Pericardium fibroblast (primary cell): ENCODE measurements at places on chromosomes 3 and 15. TPM values are rescaled to one million over a fixed set of nuclear protein-coding genes. Genes with fewer than 3 reads are reported as not detected.

The MUC20 gene
- 0.26 TPM in 1 of 2 replicates, not detected in the other for total RNA-seq

The ITIH1 gene
- not detected in 2 replicates for total RNA-seq

The EDEM1 gene
- 21.2 and 26.9 TPM in 2 replicates for total RNA-seq

The EBLN2 gene
- 1.3 and 2.3 TPM in 2 replicates for total RNA-seq

The TRH gene
- 0.85 TPM in 1 of 2 replicates, not detected in the other for total RNA-seq
